Renal cortical epithelial cell (primary cell): ENCODE measurements at places on chromosomes 13 and 19. TPM values are rescaled to one million over a fixed set of nuclear protein-coding genes. Genes with fewer than 3 reads are reported as not detected.

DNA sequence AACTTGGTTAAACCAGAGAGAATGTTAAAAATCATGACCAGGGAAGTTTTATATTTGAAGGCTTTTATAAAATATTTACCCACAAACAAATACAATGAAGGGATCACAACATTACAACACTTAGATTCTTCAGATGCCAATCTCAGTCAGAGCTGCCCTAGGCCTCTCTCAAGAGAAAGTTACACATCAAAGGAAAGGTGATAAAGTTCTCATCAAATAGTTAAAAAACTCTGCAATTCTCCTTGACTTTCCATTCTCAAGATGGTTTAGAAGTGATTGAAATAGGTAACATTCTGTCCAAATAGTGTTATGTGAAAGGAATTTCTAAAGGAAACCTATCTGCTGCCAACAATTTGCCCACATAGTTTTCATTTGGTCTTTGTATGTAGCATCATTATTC lies 1115.2 kb upstream of the MIR17HG start:
- DNase-seq: peak; percentile 66

GRCh38 chr19:52369559-52370340 lies at the start of gene ZNF880:
Gene ZNF880, plus strand, starts transcription at chr19:52369923. Its CDS starts 43 bp downstream, at chr19:52369966.
- peak; percentile 71 for DNase-seq

DNA sequence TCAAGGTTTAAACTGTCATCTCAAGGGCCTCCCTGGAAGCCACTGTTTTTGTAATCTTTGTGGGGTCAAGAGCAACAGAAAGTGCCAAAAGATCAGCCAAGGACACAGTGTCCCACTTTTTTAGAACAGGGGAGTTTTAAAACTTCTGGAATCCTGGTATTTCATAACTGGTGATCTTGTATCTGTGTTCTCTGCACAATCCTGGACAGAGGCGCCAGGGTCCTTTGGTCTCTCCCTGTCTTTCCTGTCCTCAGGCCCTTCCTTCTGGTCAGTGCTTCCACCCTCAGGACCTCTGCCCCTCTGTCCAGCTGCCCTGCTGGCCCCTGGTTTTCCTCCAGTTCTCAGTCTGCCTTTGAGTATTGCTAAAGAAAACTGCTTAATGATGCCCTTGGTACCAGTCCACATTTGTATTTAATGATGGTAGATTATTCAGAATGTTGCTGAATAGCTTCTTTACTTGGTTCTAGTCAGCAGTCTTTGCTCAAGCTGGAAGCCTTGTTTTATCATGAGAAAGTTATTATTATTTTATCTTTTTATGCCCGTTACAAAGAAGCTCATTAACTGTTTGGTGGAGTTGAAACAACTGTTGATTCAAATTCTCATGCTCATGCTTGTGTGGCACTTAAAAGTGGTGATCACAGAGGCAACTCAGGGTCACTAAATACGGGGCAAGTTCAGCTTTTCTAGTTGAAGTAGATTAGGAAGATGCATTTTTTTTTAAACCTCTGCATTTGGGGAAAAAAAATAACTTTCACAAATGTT lies 47.5 kb downstream of the WASF3 start:
- DNase-seq: no peak

The PTGIR gene
- not detected in 2 replicates for total RNA-seq
